ENCODE measurements at places on chromosomes 5 and 9.

- DNase-seq = no peak
Measured at GRCh38 chr5:178449163-178450070, 140.8 kb downstream of the COL23A1 start.

GRCh38 chr5:53927668-53928247, 367.3 kb downstream of the NDUFS4 start:
- no peak for DNase-seq

GRCh38 chr5:132387640-132388117, 18.2 kb downstream of the SLC22A5 start:
- no peak for DNase-seq

DNA sequence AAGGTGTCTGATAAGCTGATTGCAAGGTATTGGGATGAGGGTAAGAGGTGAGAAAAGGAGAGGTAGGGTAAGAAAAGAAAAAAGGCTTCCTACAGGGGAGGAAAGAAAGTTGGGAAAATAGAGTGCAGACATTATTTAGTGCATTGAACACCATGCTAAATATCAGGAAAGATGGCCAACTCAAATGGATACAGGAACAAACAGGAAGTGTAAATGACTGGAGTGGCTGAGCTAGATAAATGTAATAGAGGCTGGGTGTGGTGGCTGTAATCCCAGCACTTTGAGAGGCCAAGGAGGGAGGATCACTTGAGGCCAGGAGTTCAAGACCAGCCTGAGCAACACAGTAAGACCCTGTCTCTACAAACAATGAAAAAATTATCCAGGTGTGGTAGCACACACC, 32.2 kb downstream of the OTP start:
- DNase-seq = no peak

GRCh38 chr5:108703313-108703712, 44.4 kb upstream of the FER start:
- DNase-seq = no peak

DNA sequence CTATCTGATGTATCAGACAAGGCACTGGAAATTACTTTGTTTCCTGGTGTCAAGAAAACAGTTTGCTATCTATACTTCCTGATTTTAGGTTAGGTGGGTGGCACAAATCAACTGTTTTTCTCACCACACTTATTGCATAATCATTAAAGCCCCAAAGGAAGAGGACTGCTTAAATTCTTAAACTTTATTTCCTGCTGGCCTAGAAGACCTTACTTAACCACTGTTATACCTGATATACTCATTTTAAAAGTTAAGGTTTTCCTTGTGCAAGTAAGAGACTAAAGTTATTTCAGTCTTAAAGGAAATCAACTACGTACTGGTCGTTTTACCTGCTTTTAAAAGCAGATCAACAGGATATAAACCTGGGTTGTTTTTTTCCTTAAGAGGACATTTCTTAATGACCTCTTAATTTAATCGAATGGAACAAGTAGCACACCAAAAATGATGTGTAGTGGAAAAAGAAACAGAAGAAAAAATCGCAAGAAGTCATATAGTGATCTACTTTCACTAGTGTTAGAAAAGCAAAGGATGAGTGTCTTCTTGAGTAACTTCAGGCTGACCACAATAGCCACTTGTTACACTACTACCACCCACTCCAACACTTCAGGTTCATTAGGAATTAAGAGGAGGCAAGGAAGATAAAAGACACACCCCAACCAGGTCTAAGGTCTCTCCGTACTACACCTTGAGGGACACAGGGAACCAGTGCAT, 974 bp downstream of the CLINT1 start:
- DNase-seq = no peak

DNA sequence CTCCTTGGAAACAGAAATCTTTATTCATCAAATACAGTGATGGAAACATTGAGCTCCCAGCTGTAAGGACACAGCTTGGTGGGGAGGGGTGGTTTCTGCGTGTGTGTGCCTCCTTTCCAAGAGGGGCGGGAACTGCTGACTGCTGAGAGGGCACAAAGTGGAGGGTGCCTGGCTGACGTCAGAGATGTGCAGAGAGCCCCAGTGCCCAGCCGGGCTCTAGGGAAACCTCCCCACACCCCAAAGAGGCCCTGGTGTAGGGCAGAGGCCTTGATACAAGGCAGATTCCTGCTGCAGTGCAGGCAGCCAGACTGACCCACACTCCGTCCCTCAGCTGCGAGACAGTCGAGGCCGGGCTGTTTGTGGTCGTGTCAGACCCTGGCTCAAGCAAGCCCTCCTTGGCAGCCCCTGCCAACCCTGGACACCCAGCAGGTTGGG, 191.0 kb downstream of the CACNA1B start:
- DNase-seq = no peak

- no peak for DNase-seq
Measured at GRCh38 chr9:122767817-122768216, 20.9 kb upstream of the OR5C1 start.

- no peak for DNase-seq
Measured at GRCh38 chr5:137617528-137618205, 118.2 kb downstream of the KLHL3 start.

DNA sequence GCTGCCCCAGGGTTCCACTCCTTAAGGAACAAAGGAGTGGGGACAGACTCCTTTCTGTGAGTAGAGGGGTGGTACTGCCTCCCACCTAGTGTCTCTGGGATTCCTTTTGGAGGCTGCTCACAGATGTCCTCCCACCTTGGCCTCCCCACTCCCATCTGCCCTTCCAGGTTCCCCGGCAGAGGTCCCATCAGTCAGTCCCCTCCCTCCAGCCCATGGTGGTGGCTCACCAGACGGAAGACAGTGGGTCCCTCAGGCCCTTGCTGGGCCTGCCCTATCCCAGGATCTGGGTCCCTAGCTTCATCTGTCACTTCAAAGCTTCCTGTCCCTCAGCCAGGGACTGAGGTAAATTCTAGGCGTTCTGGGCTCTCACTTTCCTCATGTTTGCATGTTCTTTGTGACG, 35.6 kb upstream of the NEK6 start:
- DNase-seq = no peak

- DNase-seq = no peak
Measured at GRCh38 chr5:94209774-94210355, 408.5 kb downstream of the KIAA0825 start.

GRCh38 chr5:75340714-75341478, 3.9 kb downstream of the HMGCR start:
- DNase-seq = no peak

All from stimulated activated CD8-positive, alpha-beta memory T cell treated with anti-CD3 and anti-CD28 coated beads, Interleukin-7, amount 100 ng/mL, for 24 hours (primary cell).